ENCODE measurements at places on chromosomes 1 and 21. TPM values are rescaled to one million over a fixed set of nuclear protein-coding genes. Genes with fewer than 3 reads are reported as not detected.

The LCE1D gene
- not detected for total RNA-seq

The TRNP1 gene
- total RNA-seq, result not detected

DNA sequence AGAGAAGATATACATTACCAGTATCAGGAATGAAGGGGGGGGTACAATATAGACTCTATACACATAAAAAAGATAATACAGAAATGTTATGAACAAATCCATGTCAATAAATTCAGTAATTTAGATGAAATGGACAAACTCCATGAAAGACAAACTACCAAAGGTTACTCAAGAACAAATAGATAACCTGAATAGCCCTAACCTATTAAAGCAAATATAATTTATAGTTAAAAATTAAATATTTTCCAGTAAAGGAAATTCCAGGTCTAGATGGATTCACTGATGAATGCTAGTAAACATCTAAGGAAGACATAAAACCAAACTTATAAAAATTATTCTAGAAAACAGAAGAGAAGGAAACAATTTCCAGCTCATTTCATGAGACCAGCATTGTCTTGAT lies 13.2 kb downstream of the BLZF1 start:
- H3K4me1 ChIP-seq, result peaks cover 4% of the 10 kb centered on the region
- H3K4me3 ChIP-seq, result no peak overlapping the region
- no peak overlapping the region for H3K27ac ChIP-seq
- peaks cover 19% of the 10 kb centered on the region for H3K36me3 ChIP-seq

The DDAH1 gene
- total RNA-seq, result not detected

The CLCNKB gene
- total RNA-seq, result not detected

DNA sequence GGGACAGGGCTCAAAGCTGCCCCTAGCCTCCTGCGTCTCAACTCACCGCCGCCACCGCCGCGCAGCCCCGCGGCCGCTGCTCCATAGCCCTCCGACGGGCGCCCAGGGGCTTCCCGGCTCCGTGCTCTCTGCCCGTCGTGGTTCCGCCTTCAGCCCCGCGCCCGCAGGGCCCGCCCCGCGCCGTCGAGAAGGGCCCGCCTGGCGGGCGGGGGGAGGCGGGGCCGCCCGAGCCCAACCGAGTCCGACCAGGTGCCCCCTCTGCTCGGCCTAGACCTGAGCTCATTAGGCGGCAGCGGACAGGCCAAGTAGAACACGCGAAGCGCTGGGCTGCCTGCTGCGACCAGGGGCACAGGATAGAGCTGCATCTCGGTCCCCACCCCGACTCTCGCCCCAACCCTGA lies at the start of gene TNFRSF25:
Gene TNFRSF25, minus strand, starts transcription at position 151 of the 400 bp plus-strand sequence. Its CDS starts 66 bp downstream, at position 85.
- H3K4me1 ChIP-seq, result peaks cover 24% of the 10 kb centered on the region
- H3K27ac ChIP-seq, result peak within 1 kb of the TSS; percentile 100
- peak; percentile 63 for DNase-seq
- H3K36me3 ChIP-seq, result peaks cover 17% of the 10 kb centered on the region
- H3K27me3 ChIP-seq, result no peaks in the 10 kb centered on the region

The RHCE gene
- not detected for total RNA-seq

DNA sequence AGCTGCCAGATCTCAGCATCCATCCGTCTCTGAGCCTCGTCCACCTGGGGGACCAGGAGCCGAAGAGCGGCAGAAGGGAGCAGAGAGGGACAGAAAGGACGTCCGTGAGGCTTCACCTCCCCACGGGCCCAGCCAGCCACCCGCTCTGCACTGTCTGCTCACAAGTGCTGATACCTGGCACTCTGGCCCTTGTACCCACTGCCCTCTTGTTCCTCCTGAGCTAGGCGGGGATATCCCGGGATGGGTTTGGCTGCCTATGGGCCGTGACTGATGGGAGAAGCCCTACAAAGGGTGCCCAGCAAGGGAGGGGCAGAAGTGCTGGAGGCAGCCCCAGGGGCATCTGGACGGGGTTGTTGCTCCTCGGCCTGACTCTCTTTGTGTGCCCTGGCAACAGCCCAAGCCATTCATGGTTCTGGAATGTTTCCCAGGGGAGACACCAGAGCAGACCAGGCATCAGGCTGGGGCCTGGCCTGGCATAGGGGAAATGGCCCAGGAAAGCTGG lies 57.6 kb downstream of the LDLRAD2 start:
- peaks cover 14% of the 10 kb centered on the region for H3K27me3 ChIP-seq
- DNase-seq, result no peak
- no peaks in the 10 kb centered on the region for H3K36me3 ChIP-seq
- no peak overlapping the region for H3K4me3 ChIP-seq

DNA sequence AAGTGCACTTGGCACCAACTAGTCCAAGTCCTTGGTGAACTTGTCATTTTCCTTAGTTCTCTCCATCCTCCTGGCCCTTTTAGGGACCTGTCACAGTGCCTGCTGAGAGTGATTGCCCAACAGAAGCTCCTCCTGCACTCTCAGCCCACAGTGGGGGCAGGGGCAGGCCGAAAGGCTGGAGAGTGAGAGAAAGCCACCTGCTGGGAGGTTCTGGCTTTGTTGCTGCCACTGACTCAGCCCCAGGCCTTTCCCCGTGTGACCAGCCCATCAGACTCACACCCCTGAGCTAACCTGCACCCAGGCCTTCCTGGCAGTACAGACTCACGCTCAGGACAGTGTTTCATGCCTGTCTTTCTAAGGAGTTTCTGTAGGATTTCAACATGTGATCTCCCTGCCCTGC lies 17.1 kb upstream of the PROK1 start:
- H3K4me1 ChIP-seq, result no peaks in the 10 kb centered on the region
- H3K36me3 ChIP-seq, result peaks cover 8% of the 10 kb centered on the region
- H3K27ac ChIP-seq, result no peak overlapping the region
- no peak for DNase-seq
- H3K27me3 ChIP-seq, result peaks cover 60% of the 10 kb centered on the region
- H3K4me3 ChIP-seq, result no peak overlapping the region

DNA sequence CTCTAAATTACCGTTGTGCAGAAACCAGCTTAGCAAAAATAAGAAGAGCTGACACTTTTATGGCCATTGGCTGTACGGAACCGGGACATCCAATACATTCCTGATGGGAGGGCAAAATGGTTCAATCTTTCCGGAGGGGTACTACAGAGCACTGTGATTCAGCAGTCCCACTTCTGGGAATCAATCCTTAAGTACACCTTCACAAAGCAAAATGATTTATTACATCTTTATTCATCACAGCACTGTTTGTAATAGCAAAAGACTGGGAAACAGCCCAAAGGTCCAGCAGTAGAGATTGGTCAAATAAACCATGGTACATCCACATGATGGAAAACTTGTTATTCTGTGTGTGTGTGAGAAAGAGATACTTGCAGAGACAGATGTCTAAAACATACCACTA lies 9.7 kb downstream of the GNG12 start:
- DNase-seq, result no peak
- H3K4me1 ChIP-seq, result peaks cover 3% of the 10 kb centered on the region
- H3K27ac ChIP-seq, result no peak overlapping the region
- no peak overlapping the region for H3K4me3 ChIP-seq
- peaks cover 52% of the 10 kb centered on the region for H3K27me3 ChIP-seq

The ZMPSTE24 gene
- 14.3 TPM for total RNA-seq

The GUCA2B gene
- not detected for total RNA-seq

The CLIC6 gene
- total RNA-seq, result 0.10 TPM

DNA sequence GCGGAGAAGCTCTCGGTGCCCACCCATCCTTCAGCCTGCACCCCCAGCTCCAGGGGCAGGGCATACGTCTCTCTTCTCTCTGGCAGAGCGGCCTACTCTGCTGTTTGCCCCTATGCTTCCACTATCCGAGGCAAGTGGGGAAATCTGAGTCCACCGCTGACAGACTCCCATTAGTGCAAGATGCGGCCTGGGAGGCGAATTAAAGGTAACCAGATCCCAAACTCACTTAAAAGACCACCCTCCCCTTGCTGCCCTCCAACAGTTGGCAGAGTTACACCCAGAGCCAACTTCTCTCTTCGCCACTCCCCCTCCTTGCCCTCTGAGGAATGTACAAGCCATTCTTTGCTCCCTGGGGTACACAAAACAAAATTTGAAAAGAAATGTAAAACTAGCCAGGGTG lies 6.4 kb downstream of the FOXD3 start:
- no peak overlapping the region for H3K27ac ChIP-seq
- H3K36me3 ChIP-seq, result peaks cover 8% of the 10 kb centered on the region
- peaks cover 8% of the 10 kb centered on the region for H3K4me1 ChIP-seq
- peak overlapping the region; percentile 78 for H3K4me3 ChIP-seq
- no peak for DNase-seq

DNA sequence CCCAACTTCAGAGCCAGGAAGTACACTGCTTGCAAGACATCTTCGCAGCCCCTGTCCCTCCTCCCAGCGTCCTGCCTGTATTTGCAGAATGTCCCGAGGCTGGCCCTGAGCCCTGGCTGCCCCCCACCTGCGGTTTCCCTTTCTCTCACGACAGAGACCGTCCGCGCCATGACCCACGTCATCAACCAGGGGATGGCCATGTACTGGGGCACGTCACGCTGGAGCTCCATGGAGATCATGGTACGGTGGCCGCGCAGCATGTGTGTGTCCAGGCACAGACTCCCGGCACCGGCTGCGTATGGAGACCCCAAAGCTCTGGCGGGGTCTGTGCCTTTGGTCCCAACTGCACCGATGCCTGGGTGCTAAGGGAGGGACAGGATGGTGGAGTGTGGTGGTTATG lies 48.6 kb downstream of the KCNAB2 start:
- peaks cover 5% of the 10 kb centered on the region for H3K4me1 ChIP-seq
- DNase-seq, result no peak
- H3K36me3 ChIP-seq, result peaks cover 6% of the 10 kb centered on the region
- H3K4me3 ChIP-seq, result no peak overlapping the region

- no peaks in the 10 kb centered on the region for H3K27me3 ChIP-seq
- H3K4me1 ChIP-seq, result peaks cover 32% of the 10 kb centered on the region
- no peak overlapping the region for H3K4me3 ChIP-seq
- DNase-seq, result no peak
These were observed 54.5 kb upstream of the NADK start for GRCh38 chr1:1832820-1833219.

The ANKRD34A gene
- 0.70 TPM for total RNA-seq

DNA sequence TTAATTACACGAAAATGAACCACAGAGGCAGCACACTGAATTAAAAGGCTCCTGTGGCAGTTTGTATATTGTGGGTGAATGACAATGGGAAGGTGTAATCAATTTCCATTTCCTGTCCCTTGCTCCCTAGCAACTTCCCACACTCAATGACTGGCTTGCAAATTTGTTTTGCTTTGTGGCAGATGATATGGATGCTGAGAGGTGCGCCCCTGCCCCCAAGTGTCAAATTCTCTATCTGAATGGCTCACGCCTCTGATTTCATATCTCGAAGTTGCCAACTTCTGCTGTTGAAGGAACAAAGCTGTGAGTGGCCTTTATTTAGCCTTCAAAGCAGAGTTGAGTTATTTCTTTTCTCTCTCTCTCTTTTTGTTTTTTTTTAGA lies 86.0 kb downstream of the FOXD2 start:
- no peak overlapping the region for H3K27ac ChIP-seq
- no peaks in the 10 kb centered on the region for H3K4me1 ChIP-seq
- no peak overlapping the region for H3K4me3 ChIP-seq
- H3K36me3 ChIP-seq, result peaks cover 2% of the 10 kb centered on the region
- peaks cover 62% of the 10 kb centered on the region for H3K27me3 ChIP-seq
- DNase-seq, result no peak

- H3K27ac ChIP-seq, result no peak overlapping the region
- no peaks in the 10 kb centered on the region for H3K36me3 ChIP-seq
- no peak for DNase-seq
- peaks cover 12% of the 10 kb centered on the region for H3K27me3 ChIP-seq
- peaks cover 4% of the 10 kb centered on the region for H3K4me1 ChIP-seq
- H3K4me3 ChIP-seq, result no peak overlapping the region
These were observed 178.8 kb upstream of the NFIA start for GRCh38 chr1:60903591-60903990.

GRCh38 chr1:19154876-19155275 lies 55.2 kb downstream of the UBR4 start:
- no peaks in the 10 kb centered on the region for H3K27me3 ChIP-seq
- H3K27ac ChIP-seq, result peak overlapping the region; percentile 67
- no peak for DNase-seq
- no peak overlapping the region for H3K4me3 ChIP-seq
- peaks cover 12% of the 10 kb centered on the region for H3K36me3 ChIP-seq

- H3K4me3 ChIP-seq, result peak overlapping the region; percentile 66
- H3K36me3 ChIP-seq, result no peaks in the 10 kb centered on the region
- no peak for DNase-seq
- H3K27ac ChIP-seq, result peak overlapping the region; percentile 90
These were observed 18.1 kb downstream of the JAK1 start for GRCh38 chr1:64948216-64948615.

GRCh38 chr1:178639326-178639725 lies 85.7 kb upstream of the RALGPS2 start:
- H3K4me1 ChIP-seq, result peaks cover 4% of the 10 kb centered on the region
- no peak overlapping the region for H3K4me3 ChIP-seq
- DNase-seq, result no peak
- H3K27ac ChIP-seq, result no peak overlapping the region
- peaks cover 20% of the 10 kb centered on the region for H3K27me3 ChIP-seq
- peaks cover 3% of the 10 kb centered on the region for H3K36me3 ChIP-seq

GRCh38 chr1:97837161-97837560 lies 83.7 kb downstream of the DPYD start:
- no peak for DNase-seq
- no peaks in the 10 kb centered on the region for H3K27me3 ChIP-seq
- no peak overlapping the region for H3K4me3 ChIP-seq
- H3K4me1 ChIP-seq, result no peaks in the 10 kb centered on the region

- peaks cover 3% of the 10 kb centered on the region for H3K36me3 ChIP-seq
- no peak overlapping the region for H3K27ac ChIP-seq
- H3K4me3 ChIP-seq, result no peak overlapping the region
- DNase-seq, result no peak
These were observed 24.8 kb upstream of the AVPR1B start for GRCh38 chr1:206142011-206142410.

DNA sequence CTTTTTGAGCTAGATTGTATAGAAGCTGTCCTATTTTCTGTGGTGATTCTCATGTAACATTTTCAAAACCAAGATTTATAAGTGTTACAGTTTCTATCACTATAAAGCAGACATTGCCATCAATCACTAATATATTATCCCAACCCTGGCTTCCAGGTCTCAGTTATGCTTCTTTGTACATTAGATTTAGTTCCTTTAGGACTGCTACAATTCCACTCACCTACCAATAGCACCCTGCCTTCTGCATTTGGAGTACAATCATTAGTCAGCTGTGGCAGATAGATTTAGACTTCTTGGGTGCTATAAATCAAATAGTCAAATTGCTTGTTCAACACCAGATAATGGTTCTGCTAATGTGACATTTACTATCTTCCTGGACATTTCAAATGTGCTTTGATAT lies 281.6 kb downstream of the BRINP3 start:
- no peaks in the 10 kb centered on the region for H3K36me3 ChIP-seq
- H3K4me1 ChIP-seq, result no peaks in the 10 kb centered on the region
- no peak overlapping the region for H3K27ac ChIP-seq
- no peak overlapping the region for H3K4me3 ChIP-seq

The NTNG1 gene
- not detected for total RNA-seq

The BARHL2 gene
- not detected for total RNA-seq

- H3K4me1 ChIP-seq, result no peaks in the 10 kb centered on the region
- no peak overlapping the region for H3K4me3 ChIP-seq
- peaks cover 28% of the 10 kb centered on the region for H3K27me3 ChIP-seq
- no peak for DNase-seq
- no peaks in the 10 kb centered on the region for H3K36me3 ChIP-seq
These were observed 105.6 kb upstream of the UBE2U start for GRCh38 chr1:64097859-64098258.

- H3K27me3 ChIP-seq, result no peaks in the 10 kb centered on the region
- H3K36me3 ChIP-seq, result no peaks in the 10 kb centered on the region
- H3K4me3 ChIP-seq, result no peak overlapping the region
- no peak overlapping the region for H3K27ac ChIP-seq
- peaks cover 2% of the 10 kb centered on the region for H3K4me1 ChIP-seq
- DNase-seq, result no peak
These were observed 85.1 kb downstream of the UBE4B start for GRCh38 chr1:10117865-10118264.
